Stimulated activated CD8-positive, alpha-beta memory T cell treated with anti-CD3 and anti-CD28 coated beads, Interleukin-15, amount 100 ng/mL, for 1 hour (primary cell): ENCODE measurements at places on chromosomes 13 and 19.

DNA sequence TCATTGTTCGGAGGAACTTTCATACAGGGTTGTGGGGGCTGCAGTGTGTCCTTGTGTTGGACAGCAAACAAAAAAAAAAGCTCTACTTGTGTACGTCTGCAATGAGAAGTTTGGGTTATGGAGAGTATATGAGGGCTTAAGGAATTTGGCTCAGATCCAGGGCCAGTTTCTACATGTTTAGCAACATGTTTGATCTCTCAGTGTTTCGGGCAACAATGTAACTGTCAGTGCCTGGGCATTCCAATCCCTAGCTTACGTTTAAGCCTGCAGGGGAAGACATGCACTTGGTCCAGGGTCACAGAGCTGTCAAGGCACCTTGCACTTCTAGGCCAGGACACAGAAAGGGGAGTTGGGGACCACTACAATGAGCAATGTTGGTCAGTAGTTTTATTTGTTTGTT is 13.9 kb downstream of the ZNF543 start:
- DNase-seq: no peak

GRCh38 chr13:93318534-93319254 is 92.1 kb downstream of the GPC6 start:
- no peak for DNase-seq

DNA sequence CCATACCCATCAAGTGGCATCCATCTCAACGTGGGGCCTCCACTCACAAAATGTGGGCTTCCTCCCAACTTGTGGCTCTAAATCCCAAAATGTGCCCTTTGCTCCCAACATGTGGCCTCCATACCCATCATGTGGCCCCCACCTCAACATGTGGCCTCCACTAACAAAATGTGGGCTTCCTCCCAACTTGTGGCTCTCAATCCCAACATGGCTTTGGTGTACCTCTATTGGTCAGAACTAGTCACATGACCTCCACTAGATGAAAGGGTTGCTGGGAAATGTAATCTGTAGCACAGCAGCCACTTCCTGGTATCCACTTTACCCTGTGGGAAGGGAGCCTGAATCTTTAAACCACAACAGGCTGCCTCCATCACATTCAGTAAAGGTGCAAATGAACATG is 10.1 kb upstream of the ACER1 start:
- DNase-seq: no peak

GRCh38 chr19:42275103-42275502 is 6.1 kb downstream of the CIC start:
- no peak for DNase-seq
